Upper lobe of right lung (tissue), 1 donor: ENCODE measurements at places on chromosomes 3 and 15.
A peak's percentile ranks its signal among the peaks of the same experiment; 100 is the strongest.

DNA sequence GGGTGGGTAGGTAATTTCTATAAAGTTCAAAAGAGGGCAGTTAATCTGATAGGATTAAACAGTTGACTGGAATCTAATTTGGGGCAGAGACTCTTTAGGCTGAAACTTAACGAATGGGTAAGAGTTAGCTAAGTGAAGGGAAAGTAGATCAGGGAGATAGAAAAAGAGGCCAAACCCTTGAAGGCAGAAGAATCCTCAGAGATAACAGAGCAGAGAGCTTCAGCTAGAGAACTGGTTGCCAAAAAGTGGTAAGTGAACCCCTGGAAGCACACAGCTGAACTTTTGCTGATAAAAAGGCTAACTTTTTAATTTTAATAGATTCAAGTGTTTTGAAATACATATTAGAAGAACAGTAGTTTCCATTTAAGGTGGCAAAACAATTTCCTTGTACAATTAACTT is 99.2 kb downstream of the FHIT start:
- no peak for DNase-seq

DNA sequence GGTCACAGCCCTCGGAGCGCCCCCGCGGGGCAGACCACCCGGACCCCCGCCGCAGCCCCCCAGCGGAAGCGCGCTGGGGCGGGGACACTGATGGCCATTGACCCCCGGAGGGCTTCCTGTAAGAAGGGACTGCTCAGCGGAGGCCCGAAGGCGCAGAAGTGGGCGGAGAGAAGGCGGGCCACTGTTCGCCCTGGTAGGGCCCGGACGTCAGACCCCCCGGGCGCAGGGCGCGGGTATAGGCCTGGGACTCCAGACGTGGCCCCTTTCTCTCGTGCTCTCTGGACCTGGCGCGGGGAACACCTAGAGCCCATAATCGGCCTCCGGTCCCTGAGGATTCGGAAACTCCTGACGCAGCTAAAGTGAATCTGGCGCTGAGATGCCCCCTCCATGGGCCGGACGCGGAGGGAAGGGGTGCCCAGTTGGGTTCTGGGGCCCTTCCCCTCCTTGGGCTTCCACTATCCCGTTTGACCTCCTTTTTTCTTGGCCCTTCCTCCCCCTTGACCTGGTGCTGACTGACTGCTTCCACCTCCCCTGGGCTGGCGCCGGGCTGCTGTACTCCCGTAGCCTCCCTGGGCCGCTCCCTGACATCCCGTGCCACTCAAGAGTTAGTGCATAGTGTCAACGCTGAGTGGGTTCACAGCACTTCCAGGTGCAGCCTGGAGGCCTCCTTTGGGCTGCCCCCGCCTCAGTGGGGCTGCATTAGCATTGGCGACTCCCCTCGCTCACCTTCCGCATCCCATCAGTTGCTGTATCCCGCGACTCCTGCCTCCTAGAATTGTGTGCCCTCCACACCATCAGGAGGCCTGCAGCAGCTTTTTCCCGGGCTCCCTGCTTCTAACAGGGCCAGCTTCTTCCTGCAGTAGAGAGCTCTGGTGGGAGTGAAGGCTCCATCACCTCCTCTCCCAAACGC is 694 bp downstream of the ABTB1 start:
- peak; percentile 84 for DNase-seq

DNA sequence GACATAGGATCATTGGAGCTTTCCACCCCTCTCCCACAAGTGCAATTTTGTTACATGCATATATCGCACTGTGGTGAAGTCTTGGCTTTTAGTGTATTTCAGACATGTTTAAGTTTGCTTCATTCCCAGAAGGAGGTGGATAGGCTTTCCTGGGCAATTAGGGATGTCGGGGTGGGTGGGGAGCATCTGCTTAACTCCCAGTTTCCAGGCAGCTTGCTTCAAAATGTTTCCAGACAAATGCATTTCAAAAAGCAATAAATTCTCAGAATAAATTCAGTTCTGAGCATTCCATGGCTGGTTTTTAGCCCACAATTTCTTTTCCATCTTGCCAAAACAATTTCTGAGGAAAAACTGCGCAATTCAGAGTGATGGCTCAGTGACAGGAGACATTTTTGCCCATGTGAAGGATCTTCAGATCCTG is 227.7 kb upstream of the ZPLD1 start:
- no peak for DNase-seq

DNA sequence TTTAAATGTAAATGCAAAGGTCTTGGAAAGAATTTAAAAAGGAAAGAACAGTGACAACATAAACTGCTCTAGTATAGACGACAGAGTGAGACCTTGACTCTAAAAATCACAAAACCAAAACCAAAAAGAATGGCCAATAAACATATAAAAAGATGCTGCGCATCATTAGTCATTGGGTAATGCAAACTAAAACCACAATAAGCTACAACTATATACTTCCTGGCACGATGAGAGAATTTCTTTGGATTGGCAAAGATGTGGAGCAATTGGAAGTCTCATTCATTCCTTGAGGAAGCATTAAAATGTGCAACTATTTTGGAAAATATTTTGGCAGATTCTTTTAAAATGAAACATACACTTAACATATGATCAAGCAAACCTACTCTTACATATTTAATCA is 98.7 kb upstream of the ZPLD1 start:
- DNase-seq, result no peak

DNA sequence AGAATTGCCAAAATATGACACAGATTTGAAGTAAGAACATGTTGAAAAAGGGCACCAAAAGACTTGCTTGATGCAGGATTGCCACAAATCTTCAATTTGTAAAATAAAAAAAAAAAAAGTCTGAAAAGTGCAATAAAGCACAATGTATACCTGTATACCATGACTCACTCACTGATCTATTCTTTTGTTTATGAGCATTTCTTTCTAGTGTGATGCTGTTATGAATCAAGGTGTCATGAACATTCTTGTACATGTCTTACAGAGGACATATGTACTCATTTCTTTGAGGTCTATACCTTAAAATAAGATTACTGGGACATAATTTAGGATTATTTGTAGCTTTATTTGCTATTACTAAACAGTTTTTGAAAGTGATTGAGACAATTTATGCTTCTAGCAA is 464.9 kb upstream of the RBMS3 start:
- no peak for DNase-seq

DNA sequence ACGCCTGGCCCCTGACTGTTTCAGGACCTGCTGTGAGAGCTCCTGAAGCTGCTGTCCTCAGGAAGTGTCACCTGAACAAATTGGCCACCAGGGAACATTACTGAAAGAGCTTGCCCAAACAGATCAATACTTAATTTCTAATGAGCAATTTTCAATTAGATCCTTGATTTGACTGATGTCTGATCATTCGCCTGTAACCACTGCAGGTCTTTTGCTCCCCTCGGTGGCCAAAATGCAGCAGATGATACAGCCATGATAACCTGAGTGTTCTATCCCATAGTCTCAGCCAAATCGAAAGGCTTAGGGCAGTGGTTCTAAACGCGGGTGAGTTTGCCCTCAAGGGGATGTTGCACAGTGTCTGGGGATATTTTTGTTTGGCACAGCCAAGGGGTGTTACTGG is 57.6 kb upstream of the MEX3B start:
- no peak for DNase-seq

DNA sequence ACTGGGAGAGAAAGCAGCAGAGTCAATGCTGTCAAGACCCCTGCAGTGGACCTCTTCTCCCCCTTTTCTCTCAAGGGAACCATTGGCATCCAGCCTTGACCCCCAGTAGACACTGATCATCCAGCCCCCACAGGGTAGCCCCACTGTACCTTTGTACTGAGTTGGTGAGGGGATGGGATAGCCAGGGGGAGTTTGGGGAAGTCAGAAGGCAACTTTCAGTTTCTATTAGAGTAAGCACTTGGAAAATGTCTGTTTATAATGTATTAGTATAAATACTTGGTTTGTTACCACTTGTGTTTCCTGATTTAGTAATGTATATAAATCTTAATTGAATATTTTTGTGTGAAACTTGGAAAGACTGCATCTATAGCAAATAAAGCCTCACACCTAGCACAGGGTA is 25.0 kb downstream of the DAG1 start:
- no peak for DNase-seq

DNA sequence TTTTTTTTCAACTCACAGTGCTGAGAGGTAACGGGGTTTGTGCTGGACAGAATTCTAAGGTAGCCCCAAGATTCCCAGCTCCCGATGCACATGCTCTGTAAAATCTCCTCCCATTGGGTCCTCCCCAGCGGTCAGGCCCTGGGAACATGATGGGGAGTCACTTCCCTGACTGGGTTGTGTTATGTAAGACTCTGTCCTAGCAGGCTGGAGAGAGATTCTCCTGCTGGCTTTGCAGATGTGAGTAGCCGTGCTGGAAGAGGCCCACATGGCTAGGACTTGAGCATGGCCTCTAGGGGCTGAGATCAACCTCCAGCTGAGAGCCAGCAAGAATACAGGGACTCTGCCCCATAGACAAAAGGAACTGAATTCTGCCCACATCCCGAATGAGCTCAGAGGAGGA is 83.7 kb upstream of the OXTR start:
- DNase-seq, result no peak

GRCh38 chr3:161336661-161337060 is 34.7 kb downstream of the SPTSSB start:
- no peak for DNase-seq

DNA sequence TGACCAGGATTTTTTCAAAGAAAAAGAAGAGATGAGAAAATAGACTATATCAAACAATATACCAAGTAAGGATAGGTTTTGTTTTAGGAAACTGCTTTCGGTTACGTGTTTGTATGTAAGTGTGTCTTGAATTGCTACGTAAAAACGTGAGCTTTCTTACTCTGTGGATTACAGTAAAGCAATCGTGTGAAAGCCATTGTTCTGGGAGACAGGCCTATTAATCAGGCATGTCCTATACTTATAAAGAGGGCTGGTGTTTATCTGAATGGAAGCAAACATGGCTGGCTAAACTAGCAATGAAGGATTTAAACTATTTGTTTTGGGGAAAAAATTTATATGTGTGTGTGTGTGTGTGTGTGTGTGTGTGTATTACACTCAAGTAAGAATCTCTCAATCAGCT is 2.6 kb downstream of the EHHADH start:
- DNase-seq, result no peak

DNA sequence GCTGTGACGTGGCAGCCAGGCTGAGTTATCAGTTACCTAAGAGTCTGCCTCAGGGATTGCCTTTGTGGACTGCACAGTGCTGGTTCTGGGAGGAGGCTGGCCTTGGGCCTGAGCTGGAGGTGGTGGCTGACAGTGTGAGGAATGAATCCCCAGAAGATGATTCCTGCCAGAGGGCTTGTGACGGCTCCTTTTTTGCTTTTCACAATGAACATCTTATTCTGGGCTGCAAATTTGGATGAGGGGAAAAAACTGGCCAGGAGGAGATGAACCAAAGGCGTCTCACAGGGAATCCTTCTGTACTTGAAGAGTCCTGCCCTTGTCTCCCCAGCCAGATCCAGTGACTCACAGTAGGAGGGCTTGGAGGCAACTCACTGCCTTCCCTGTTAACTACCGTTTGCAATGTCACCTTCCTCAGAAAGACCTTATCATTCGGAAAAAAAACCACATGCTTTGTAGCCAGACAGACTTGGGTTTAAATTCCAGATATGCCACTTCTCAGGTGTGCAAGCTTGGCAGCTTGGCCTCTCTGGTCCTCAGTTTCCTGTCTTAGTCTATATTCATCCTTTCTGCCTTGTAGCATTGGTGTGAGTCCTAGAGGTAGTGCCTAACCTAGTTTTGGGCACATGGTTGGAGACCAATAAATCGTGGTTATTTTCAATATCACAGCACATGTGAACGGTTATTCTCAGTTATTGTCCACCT is 19.1 kb downstream of the ST6GAL1 start:
- DNase-seq, result no peak

- no peak for DNase-seq
These were observed 261.5 kb upstream of the TPM1 start for GRCh38 chr15:62781081-62781497.

DNA sequence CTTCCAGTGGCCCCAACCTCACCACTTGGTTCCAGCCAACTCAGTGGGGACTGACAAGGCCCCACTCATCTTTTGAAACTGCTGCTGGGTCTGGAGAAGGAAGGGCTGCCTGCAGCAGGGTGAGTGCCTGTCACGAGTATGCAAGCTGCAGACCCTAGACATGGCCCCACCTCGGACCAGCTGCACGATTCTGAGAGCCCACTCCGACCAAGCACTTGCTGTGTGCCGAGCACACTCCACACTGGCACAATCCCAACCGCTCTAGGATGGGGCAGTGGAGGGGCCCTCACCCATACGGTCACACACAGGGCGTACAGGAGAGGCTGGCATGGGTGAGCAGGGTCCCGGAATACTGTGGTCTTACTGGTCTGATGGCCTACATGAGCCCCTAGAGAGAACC is 8.0 kb upstream of the PLXND1 start:
- DNase-seq, result no peak

DNA sequence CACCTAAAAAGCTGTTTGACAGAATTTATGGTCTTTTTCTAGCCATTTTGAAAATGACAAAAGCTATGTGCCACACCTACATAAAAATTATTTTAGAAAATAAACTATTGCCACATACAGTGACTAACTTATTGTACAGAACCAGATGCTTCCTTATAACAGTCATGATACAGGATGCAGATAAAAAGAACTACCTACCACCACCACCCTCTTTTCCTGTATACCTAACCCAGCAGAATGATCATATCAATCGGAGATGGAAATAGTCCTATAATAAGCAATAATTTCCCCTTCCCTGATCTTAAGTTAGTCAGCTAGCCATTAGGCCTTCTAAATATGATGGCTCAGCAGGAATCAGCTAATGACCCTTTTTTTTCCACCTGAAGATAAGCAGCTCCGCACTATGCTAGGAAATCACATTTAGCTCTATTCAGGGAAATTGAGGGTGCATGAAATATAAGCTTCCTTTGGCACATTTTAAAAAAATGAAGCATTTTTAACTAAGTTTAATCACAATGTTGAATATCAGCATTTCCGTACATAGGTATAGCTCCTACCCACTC is 155.5 kb upstream of the SETMAR start:
- no peak for DNase-seq

GRCh38 chr3:141796889-141797781 is 33.9 kb downstream of the GRK7 start:
- peak; percentile 69 for DNase-seq

- DNase-seq, result no peak
These were observed 60.2 kb downstream of the SLTM start for GRCh38 chr15:58873267-58873666.

- DNase-seq, result no peak
These were observed 506.9 kb upstream of the NAALADL2 start for GRCh38 chr3:174352227-174352626.

- no peak for DNase-seq
These were observed 221.0 kb downstream of the ZMAT3 start for GRCh38 chr3:178850450-178851190.

- DNase-seq, result no peak
These were observed 34.8 kb downstream of the MCCC1 start for GRCh38 chr3:183064475-183064874.

GRCh38 chr3:65894679-65895453 is 143.9 kb downstream of the MAGI1 start:
- no peak for DNase-seq

- no peak for DNase-seq
These were observed at the start of gene PDE8A for GRCh38 chr15:84981711-84982300. TSS of gene PDE8A (plus strand) at chr15:84981856. CDS start at chr15:84982163, 307 bp downstream.
